M059J (cell line): ENCODE measurements at places on chromosomes 5 and 9. TPM values are rescaled to one million over a fixed set of nuclear protein-coding genes. Genes with fewer than 3 reads are reported as not detected.

GRCh38 chr9:99860266-99860665 lies 38.6 kb downstream of the NR4A3 start:
- DNase-seq: no peak

DNA sequence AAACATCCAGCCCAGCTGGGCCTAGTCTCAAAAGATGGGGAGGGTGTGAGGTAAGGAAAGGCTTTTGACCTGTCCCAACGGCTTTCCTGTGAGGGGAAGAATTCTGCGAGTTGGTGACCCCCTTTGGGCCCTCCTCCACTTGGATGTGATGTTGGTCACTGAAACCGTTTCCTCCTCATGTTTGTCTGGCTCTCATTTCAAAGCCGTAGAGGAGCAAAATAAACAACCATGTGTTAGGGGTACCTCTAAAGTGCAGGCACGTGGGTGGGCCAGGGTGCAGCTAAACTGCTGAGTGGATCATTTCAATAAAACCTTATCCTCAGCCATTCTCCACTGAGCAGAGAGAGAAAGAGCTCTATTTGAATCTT lies 84.3 kb upstream of the MELK start:
- no peak for DNase-seq

DNA sequence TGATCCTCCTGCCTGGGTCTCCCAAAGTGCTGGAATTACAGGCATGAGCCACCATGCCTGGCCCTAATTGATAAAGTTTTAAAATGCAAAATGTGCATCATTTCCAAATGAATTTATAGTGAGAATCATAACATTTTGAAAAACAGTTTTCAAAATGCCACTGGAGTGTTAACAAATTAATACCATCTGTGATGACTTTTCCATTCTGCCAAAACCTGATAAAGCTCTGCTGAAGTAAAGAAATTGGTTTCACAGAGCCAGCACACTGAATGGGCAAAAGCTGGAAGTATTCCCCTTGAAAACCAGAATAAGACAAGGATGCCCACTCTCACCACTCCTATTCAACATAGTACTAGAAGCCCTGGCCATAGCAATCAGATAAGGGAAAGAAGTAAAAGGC lies 89.6 kb downstream of the MUSK start:
- DNase-seq: no peak

GRCh38 chr5:964821-965220 lies 43.8 kb upstream of the NKD2 start:
- DNase-seq: no peak

DNA sequence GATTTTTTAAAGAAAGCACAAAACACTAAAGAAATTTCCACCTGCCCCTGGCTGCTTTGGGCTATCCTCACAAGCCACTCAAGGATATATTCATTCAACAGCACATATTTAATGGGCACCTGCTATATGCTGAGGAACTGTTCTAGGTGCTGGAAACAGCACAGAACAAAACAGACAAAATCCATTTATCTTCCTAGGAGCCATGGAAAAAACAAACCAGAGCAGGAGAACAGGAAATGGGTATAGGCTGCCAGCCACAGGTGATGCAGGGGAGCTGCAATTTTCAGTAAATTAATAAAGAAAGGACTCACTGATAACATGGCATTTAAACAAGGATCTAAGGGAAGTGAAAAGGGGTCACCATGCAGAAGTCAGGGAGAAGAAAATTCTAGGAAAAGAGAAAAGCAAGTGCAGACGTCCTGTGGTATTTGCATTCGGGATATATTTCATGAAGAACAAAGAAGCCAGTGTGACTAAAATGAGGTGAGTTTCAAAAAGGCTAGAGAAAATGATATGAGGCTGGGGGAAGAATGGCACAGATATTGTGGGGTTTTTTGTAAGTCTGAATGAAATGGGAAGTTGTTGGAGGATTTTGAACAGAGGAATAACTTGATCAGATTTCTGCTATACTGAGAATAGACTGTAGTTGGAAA lies 152.2 kb downstream of the ADAMTSL1 start:
- no peak for DNase-seq

DNA sequence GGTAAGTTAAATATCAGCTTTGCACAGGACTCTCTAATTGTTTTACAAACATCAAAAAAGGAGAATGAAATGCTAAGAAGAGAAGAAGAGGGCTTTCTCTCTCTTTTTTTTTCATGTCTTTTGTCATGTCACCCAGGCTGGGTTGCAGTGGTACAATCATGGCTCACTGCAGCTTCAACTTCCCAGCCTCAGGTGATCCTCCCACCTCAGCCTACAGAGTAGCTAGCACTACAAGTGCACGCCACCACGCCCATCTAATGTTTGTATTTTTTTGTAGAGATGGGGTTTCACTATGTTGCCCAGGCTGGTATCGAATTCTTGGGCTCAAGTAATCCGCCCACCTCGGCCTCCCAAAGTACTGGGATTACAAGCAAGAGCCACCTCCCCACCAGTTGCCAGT lies 18.6 kb downstream of the SERINC5 start:
- DNase-seq: no peak

DNA sequence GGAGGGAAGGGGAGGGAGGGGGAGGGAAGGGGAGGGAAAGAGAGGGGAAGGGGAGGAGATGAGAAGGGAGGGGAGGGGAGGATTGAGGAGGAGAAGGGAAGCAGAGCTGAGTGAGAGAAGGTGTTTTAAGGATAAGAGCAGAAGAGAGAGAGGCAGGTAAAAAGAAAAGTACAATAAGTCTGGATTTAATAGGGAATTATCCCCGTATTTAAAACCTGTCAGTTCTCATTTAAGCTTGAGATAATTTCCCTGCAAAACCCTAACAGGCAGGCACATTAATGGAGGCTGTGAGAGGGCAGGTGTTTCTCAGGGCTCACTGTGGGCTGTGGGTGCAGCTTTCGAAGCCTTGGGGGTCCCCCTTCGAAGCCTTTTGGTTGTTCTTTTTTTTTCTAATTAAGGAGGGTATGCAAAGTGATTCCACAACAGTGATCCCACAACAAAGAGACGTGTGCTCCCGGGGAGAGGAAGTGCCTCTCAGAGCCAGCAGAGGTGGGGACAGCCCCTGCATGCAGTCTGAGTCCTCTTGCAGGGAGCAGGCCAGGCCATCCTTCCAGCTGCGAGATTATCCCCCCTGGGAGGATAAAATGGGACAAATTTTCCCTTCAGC lies 317.9 kb upstream of the IRX1 start:
- no peak for DNase-seq

DNA sequence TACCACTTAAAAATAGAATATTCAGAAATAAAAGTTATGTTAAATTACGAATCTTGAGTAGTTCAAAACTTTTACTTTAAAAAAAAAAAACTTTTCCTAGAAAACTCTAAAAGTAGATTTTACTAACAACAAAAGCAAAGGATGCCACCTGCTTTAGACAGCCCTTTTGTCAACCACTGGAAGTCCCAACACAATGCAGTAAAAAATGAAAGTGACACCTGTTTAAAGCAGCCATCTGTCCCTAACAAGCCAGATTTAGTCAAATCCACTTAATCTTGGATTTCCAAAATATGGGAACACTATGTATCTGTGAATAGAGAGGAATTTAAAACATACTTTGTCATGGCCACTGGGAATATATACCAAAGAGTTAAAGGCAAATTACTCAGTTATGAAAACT lies 3.8 kb downstream of the RFX3 start:
- no peak for DNase-seq

GRCh38 chr5:87298692-87299362 lies 31.1 kb downstream of the RASA1 start:
- DNase-seq: peak; percentile 31

Gene LVRN
- 0.34 TPM in 1 of 2 replicates, not detected in the other for total RNA-seq

Gene LARP1
- 42.0 and 77.3 TPM in 2 replicates for total RNA-seq

Gene OTP
- not detected in 2 replicates for total RNA-seq

Gene FPGS
- total RNA-seq: 46.2 and 76.4 TPM in 2 replicates

Gene RORB
- 0.05 TPM in 1 of 2 replicates, not detected in the other for total RNA-seq

Gene CCDC69
- 1.5 and 2.1 TPM in 2 replicates for total RNA-seq

Gene SFXN1
- total RNA-seq: 156 and 162 TPM in 2 replicates

Gene MOB3B
- total RNA-seq: 0.15 and 0.25 TPM in 2 replicates

Gene RNF183
- total RNA-seq: not detected in 2 replicates
